ENCODE measurements at places on chromosomes 3 and 15.

GRCh38 chr15:64274341-64274950, 81.5 kb downstream of the CSNK1G1 start:
- DNase-seq: peak; percentile 0

DNA sequence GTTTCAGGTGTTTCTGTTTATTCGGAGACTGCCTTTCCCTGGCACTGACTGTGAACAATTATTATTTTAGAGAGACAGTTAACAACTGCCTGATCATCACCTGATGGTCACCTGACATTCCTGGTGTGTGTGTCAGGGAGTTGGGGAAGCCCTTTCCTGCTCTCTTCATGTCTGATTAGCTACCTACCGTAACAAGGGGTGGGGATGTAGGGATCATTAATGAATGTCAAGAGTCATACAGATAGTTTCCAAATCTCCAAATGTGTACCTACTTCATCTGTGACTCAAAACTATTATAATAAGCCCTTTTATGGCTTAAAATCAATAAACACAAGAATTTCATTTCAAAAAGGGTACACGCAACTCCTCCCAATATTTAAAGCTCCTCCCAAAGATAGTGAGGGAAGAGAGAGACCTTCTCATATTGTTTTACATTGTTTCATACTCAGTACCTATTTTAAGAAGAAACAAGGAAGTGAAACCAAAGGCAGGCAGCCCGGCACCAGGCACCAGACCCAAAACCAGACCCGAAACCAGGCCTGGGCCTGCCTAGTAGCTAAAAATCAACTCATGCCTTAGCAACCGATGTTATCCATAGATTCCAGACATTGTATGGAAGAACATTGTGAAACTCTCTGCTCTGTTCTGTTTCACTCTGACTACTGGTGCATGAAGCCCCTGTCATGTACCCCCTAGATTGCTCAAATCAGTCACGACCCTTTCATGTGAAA, 844.9 kb upstream of the ALCAM start:
- DNase-seq: peak; percentile 31

DNA sequence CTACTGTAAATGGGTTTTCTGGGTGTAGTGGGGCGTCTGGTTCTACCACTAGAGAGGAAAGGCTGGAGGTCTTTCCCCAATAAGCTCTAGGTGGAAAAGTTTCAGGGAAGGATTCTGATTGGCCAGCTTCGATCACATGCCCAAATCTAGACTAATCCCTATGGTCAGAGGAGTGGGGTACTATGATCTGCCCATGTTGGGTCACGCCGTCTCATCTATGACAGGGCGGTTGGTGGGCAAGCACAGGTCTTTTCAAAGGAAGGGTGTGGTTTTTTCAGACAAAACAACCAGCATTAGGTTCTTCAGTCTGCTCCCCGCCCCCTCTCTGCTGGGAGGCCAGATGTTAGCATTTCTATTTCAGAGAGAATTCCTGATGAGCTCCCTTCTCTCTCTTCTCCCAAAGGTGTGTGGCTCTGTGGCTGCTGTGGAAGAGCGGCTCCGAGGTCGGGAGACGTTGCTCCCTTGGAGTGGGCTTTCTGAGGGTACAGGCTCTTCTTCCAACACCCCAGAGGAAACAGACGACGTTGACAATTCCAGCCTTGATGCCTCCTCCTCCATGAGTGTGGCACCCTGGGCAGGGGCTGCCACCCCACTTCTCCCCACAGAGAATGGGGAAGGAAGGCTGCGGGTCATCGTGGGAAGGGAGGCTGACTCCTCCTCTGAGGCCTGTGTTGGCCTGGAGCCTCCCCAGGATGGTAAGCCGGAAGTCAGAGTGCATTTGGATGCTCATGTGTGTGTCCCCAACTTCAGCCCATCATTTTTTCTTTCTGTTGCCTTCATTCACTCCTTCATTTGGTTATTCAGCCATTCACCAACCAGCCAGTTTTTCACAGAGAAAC, 9.7 kb upstream of the TATDN2 start:
- no peak for DNase-seq

DNA sequence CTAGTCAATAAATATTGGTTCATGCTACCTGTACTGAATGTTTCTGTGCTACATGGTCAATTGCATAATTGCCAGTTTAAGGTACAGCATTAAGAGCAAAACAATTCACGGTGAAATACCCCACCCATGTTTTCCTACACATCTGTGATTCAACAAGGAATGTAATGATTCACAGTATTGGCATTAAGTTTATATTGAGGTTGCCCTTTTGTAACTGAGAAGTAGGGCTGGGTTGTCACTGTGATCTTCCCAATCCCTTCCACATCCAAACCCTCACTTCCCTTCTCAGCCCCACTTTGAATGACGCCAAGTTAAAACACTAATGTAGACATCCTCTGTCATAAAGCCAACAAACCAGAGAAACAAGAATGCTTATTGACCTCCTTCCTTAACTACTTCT, 112.0 kb upstream of the TJP1 start:
- DNase-seq: no peak

- DNase-seq: no peak
Measured at GRCh38 chr15:68228971-68229385, 550 bp downstream of the CLN6 start.

DNA sequence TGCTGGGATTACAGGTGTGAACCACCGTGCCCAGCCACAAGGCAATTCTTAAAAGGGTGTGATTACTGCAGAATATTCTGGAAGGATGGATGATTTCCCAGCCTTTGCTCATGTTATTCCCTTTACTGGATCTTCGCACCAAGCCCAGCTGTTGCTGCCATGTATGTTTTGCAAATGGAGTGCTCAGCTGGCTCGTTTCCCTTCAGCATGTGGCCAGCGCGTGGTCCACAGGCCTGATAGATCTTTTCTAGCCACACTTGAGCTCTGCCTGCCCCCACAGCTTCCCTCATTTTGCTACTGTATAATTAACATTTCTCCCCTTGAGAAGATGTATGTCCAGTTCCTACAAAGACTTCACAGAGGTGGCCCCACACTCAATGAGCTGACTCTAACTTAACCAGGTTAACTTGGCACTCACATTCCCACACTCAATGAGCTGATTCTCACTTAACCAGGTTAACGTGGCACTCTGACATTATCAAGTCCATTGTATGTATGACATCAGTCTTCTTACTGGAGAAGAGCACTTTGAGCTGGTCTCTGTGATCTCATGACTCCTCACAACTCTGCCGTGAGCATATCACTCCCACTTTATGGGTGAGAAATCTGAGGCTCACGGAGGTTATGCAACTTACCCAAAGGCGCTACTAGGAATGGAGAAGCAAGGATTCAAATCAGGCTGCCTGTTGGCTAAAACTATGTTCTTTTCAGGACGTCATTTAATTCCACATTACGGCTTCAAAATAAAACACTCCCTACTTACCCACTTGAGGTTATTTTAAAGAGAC, 49.2 kb downstream of the TM4SF4 start:
- DNase-seq: no peak

DNA sequence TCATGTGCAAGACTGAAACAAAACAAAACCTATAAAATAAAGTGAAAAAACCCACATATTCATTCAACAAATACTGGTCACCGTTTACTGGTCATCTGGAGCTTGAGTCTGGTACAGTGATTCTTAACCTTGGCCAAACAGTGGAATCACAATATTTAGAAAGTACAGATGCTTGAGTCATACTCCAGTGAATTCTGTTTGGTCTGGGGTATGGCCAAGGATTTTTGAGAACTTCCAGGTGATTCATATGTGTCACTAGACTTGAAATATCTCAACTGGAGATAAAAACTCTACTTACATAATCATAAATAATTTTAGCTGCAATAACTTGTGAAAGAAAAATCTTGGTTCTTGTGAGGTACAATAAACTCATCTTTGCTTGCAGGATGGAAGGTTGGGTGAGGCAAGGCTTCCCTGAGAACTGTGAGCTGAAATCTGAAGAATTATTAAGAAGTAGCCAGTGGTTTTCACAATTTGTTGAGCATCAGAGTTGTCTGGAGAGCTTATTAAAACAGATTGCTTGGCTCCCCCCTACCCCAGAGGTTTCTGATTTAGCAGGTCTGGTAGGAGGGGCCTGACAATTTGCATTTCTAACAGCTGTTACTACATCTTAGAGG, 9.6 kb downstream of the NEK11 start:
- DNase-seq: no peak

- DNase-seq: no peak
Measured at GRCh38 chr3:172043233-172043632, 3.9 kb downstream of the FNDC3B start.
